ENCODE measurements at places on chromosomes 4 and X. TPM values are rescaled to one million over a fixed set of nuclear protein-coding genes. Genes with fewer than 3 reads are reported as not detected.

DNA sequence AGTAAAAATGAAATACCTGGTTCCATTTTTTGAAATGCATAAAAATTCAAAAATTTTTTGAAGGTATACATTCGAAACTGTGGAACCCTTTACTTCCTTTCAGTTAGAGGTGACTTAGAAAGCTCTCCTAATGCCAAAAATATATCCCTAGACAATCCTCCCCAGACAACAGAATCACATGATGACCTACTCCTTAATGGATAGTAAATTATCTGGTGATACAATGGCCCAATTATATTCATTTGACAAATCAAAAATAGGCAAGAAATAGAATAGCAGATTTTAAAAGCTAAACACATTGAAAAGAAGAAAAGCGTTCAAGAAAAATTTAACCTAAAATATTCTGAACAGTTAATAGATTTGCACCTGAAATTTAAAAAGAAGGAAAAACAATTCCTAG is 3.5 kb upstream of the UGT2A2 start:
- DNase-seq, result no peak

GRCh38 chr4:149831656-149832208 is 16.1 kb upstream of the IQCM start:
- no peak for DNase-seq

GRCh38 chr4:181007751-181008150 is 1235.5 kb upstream of the TENM3 start:
- no peak for DNase-seq

GRCh38 chr4:38995660-38996005 is 36.6 kb downstream of the TMEM156 start:
- DNase-seq, result no peak

DNA sequence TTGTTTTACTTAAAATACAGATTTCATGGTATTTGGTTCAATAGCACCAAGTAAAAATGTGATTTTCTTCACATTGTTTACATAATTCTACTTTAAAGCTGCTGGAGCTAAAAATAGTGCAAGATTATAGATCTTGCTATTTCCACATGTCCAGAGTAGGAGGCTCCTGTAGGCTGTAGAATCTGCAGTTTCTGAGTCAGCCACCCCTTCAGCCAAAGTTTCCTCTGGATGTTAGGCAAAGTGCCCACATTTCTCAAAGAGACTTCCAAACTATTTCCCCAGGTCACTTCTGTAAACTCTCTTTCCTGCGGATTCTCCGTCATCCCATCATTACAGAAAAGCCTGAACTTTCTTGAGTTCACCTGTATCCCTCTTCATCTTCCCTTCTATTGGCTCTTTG is 342.5 kb upstream of the FSTL5 start:
- DNase-seq, result no peak

DNA sequence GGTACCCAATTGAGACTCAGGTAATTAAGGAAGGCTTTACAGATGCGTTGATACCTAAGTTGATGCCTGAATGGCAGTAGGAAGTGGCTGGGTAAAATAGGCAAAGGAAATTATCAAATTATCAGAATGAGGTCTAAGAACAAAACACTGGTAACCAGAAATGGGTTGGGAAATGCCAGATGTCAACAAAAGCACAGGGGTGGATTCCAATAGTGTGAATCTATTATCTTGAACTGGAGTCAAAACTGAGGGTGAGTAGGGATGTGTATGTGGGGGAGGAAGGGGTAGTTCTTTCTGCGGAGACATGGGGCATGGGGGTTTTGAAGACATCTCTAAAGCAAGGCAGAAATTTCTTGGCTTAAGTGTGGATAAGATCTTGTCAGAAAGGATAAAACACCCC is 16.0 kb upstream of the SEPTIN6 start:
- no peak for DNase-seq

The GLRA2 gene
- polyA plus RNA-seq, result not detected
